Neural crest cell (in vitro differentiated cells): ENCODE measurements at places on chromosomes 2 and 18. TPM values are rescaled to one million over a fixed set of nuclear protein-coding genes. Genes with fewer than 3 reads are reported as not detected.

DNA sequence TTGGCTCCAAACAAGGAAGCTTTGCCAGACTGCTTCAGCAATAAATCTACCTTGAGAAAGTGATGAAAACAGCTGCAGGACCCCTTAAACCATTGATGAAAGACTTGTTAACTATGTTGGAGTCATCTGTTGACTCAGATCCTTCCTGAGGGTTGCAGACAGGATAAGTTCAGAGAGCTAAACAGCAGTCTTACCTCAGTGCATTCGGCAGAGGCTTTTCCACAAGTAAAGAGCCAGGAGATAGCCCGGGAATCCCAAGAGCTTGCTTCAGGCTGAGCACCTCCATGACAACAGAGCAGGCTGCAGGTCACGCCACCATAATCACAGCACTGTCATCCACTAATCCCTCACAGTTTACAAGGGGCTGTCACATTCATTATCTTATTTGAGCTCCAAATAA lies 23.7 kb downstream of the KIAA2012 start:
- H3K36me3 ChIP-seq, result no peaks in the 10 kb centered on the region
- no peak for DNase-seq
- no peaks in the 10 kb centered on the region for H3K27me3 ChIP-seq

GRCh38 chr2:120267348-120267747 lies 14.7 kb downstream of the RALB start:
- H3K4me3 ChIP-seq, result no peak overlapping the region
- H3K27me3 ChIP-seq, result no peaks in the 10 kb centered on the region
- no peak overlapping the region for H3K27ac ChIP-seq
- peaks cover 5% of the 10 kb centered on the region for H3K4me1 ChIP-seq
- H3K36me3 ChIP-seq, result peaks cover 7% of the 10 kb centered on the region

- no peak overlapping the region for H3K4me3 ChIP-seq
- no peak overlapping the region for H3K27ac ChIP-seq
- H3K4me1 ChIP-seq, result no peaks in the 10 kb centered on the region
- no peaks in the 10 kb centered on the region for H3K27me3 ChIP-seq
- peaks cover 10% of the 10 kb centered on the region for H3K36me3 ChIP-seq
Measured at GRCh38 chr2:70010576-70011111, 49.2 kb upstream of the ASPRV1 start.

- H3K36me3 ChIP-seq, result no peaks in the 10 kb centered on the region
- H3K4me3 ChIP-seq, result no peak overlapping the region
- DNase-seq, result no peak
- peaks cover 9% of the 10 kb centered on the region for H3K4me1 ChIP-seq
- H3K27ac ChIP-seq, result no peak overlapping the region
Measured at GRCh38 chr2:206231669-206232286, 42.7 kb upstream of the ZDBF2 start.

DNA sequence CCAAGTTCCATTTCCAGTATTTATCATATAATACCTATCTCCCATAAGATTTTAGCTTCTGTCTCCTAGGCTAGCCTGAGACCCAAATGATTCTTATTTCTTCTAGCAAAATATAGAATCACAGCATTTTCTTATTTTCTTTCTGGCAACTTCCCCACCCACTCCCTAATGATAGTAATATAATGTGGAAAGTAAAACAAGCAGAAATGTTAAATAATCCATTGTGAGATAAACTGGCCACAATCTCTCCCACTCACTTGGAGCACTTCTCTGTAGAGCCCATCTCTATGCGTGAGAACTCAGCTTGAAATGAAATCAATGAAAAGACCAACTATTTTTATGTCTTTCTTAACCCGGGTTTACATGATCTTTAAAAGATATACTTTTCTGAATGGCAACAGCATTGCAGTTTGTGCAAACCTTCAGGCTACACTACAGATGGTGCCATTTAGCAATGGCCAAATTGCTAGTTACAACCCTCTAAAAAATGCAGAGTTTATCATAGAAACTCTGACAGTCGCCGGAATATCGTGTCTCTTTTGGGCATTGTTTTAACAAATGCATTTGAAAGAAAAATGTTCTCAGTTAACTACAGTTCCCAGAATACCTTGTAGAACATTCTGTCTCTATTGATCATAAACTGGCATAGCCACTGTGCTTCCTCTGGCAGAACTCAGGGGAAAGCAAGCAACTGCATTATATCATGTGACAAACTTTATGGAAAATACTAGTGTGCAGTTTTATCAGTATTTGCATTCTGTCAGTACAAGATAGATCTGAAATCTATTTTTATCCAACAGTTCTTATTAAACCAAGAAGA lies 1407.4 kb upstream of the ZEB2 start:
- H3K4me1 ChIP-seq, result peaks cover 44% of the 10 kb centered on the region
- no peaks in the 10 kb centered on the region for H3K27me3 ChIP-seq
- H3K27ac ChIP-seq, result no peak overlapping the region
- H3K4me3 ChIP-seq, result no peak overlapping the region

- H3K4me3 ChIP-seq, result no peak overlapping the region
- H3K36me3 ChIP-seq, result peaks cover 6% of the 10 kb centered on the region
- peaks cover 24% of the 10 kb centered on the region for H3K4me1 ChIP-seq
- H3K27ac ChIP-seq, result no peak overlapping the region
- DNase-seq, result no peak
- H3K27me3 ChIP-seq, result no peaks in the 10 kb centered on the region
Measured at GRCh38 chr18:26477828-26478466, 70.4 kb downstream of the KCTD1 start.

- H3K27me3 ChIP-seq, result no peaks in the 10 kb centered on the region
- no peak overlapping the region for H3K27ac ChIP-seq
- peaks cover 5% of the 10 kb centered on the region for H3K36me3 ChIP-seq
- no peak overlapping the region for H3K4me3 ChIP-seq
- peaks cover 16% of the 10 kb centered on the region for H3K4me1 ChIP-seq
Measured at GRCh38 chr2:45506756-45507155, 104.3 kb downstream of the SRBD1 start.

DNA sequence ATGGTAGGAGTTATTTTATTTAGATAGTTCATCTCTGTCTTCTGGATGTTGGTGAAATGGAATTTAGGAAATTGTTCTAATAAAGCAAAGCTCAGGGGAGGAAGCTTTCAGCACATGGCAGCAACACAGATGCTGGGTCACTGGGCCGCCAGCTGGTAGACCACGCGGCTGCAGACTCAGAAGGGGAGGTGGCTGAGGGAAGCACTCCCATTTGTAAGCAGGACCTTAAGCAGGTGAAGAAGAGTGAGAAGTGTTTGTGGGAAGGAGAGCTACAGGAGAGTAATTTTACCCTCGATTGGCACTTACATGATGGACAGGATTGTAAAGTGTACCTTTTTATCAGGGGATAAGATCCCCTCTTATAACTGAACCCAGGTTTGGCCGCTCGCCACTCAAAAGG lies 24.4 kb downstream of the NMS start:
- H3K27me3 ChIP-seq, result peaks cover 20% of the 10 kb centered on the region
- no peak for DNase-seq
- no peak overlapping the region for H3K27ac ChIP-seq
- no peaks in the 10 kb centered on the region for H3K36me3 ChIP-seq
- no peak overlapping the region for H3K4me3 ChIP-seq

- DNase-seq, result no peak
- H3K27me3 ChIP-seq, result no peaks in the 10 kb centered on the region
- no peaks in the 10 kb centered on the region for H3K36me3 ChIP-seq
- peaks cover 70% of the 10 kb centered on the region for H3K4me1 ChIP-seq
Measured at GRCh38 chr2:16321872-16322271, 343.8 kb downstream of the CYRIA start.

DNA sequence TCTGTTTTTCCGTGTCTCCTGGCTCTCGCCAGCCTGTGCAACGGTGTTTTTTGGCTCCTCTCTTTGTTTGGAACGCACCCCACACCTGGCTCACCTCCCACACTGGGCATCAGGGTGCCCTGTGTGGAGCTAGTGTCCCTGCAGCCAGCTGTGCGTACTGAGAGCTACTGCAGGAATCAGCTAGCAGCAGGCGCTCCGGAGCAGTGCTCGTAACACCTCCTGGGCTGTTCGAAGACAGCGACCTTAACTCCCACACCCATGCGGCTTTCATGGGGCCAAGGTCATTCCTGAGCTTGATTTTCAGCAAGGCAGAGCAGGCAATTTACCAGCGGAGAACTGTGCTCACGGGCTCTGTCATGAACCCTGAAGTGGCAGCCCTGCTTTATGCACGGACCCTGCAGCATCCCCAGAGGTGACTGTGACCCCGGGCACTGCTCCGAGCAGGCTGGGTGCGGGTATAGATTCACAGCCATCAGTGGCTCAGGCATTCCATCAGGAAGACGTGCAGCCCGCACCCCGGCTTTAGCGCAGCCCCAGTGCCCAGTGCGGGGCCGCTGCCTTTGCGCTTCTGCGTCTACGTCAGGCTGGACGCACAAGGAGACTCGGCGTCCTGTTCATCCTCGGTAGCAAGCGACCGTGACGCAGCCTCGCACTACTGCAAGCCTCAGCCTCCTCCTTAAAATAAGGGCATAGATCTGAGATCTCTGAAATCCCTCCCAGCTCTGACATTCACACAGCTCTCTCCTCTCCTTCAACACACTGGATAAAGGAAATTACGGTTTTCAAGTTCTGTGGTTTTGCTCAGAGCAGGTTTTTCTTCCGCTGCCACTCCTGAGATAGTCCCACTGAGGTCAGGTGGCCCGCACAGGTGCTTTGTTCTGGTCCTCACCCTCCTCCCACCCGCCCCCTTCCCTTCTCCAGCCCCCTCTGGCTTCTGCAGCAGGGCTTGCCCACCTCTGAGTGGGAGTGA lies 58.2 kb downstream of the ADI1 start:
- H3K4me3 ChIP-seq, result no peak overlapping the region
- H3K27me3 ChIP-seq, result no peaks in the 10 kb centered on the region
- peaks cover 4% of the 10 kb centered on the region for H3K4me1 ChIP-seq
- H3K36me3 ChIP-seq, result peaks cover 7% of the 10 kb centered on the region
- H3K27ac ChIP-seq, result no peak overlapping the region

The ITGA6 gene
- 36.8 and 37.7 TPM in 2 replicates for total RNA-seq

The TGIF1 gene
- total RNA-seq, result 49.1 and 57.9 TPM in 2 replicates

The ANKRD62 gene
- not detected in 2 replicates for total RNA-seq

The FAHD2B gene
- total RNA-seq, result 39.2 and 41.1 TPM in 2 replicates

The CFAP221 gene
- total RNA-seq, result 2.0 and 3.0 TPM in 2 replicates

The ANKRD12 gene
- total RNA-seq, result 30.2 and 30.9 TPM in 2 replicates

The FAM110C gene
- total RNA-seq, result 0.07 and 0.09 TPM in 2 replicates
